ENCODE measurements at places on chromosomes 16 and 17. TPM values are rescaled to one million over a fixed set of nuclear protein-coding genes. Genes with fewer than 3 reads are reported as not detected.

Gene OSBPL7
- total RNA-seq = 8.5 TPM

Gene HOXB8
- total RNA-seq = 0.10 TPM

Gene IRX3
- total RNA-seq = 1.2 TPM

Gene KIAA0513
- total RNA-seq = 18.4 TPM

Gene TNFSF13
- total RNA-seq = 44.9 TPM

Gene MT1B
- not detected for total RNA-seq

Gene PRR15L
- not detected for total RNA-seq

Gene TEDC2
- not detected for total RNA-seq

Gene AKAP10
- 29.0 TPM for total RNA-seq

Gene NPIPA5
- 2.0 TPM for total RNA-seq

Gene SLC52A1
- not detected for total RNA-seq

Gene CBFA2T3
- 1.3 TPM for total RNA-seq

Gene ZG16
- total RNA-seq = not detected
